SK-MEL-5 (cell line): ENCODE measurements at places on chromosomes 1 and 21. TPM values are rescaled to one million over a fixed set of nuclear protein-coding genes. Genes with fewer than 3 reads are reported as not detected.
A peak's percentile ranks its signal among the peaks of the same experiment; 100 is the strongest.

GRCh38 chr1:13616234-13616633 is 32.6 kb downstream of the PDPN start:
- DNase-seq: no peak

- DNase-seq: peak; percentile 78
These were observed 3.8 kb downstream of the RNF186 start for GRCh38 chr1:19811206-19811851.

DNA sequence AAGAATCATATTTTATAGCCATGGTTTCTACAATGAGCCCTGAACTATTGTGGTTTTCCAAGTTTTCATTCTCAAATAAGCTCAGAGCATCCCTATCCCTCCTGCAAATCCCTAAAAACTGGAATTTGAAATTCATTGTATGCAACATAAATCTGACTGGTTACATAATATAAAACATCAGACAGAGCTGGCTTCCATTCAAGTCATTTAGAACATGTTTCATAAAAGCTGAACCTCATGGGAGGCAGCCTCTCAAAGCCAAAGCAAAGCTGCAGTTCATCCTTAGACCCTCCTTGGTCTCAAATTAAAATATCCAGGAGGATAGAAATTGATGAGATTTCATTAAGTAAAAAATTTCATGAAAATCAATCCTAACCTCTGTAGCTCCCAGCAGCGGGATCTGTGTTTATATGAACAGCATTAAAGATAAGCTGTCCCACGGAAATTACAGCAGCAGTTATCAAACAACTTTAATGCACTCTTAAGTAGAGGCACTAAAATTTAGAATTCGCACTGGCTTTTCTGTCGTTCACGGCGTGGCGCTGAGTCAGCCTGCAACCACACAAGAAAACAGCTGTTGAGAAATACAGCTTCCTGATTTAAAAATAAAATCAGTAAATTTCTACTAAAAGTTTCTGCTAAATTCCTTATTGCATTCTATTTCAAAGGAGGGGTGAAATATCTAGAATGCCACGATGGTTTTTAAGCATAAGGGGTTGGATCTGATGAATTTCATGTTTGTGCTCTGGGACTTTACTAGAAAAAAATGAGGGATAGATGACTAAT is 99.9 kb upstream of the TIAM1 start:
- DNase-seq: no peak

- peak; percentile 48 for DNase-seq
These were observed 1.0 kb downstream of the SLC35D1 start for GRCh38 chr1:67052741-67053534.

DNA sequence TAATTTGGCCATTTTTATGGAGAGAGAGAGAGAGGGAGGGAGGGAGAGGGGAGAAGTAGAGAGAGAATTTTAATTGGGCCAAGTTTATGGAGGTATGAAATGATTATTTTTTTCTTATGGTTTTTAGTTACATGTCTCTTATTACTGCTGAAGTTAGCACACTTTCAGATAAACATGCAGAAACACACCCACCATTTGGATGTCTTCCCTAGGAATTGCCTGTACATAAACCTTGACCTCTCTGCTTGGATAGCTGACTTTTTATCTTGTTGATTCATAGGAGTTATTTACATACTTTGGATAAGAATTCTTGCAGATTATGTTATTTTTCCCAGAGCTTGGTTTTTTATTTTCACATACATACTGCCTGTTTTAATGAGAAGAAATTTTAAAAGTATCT is 310.2 kb upstream of the ADAMTS5 start:
- DNase-seq: no peak

DNA sequence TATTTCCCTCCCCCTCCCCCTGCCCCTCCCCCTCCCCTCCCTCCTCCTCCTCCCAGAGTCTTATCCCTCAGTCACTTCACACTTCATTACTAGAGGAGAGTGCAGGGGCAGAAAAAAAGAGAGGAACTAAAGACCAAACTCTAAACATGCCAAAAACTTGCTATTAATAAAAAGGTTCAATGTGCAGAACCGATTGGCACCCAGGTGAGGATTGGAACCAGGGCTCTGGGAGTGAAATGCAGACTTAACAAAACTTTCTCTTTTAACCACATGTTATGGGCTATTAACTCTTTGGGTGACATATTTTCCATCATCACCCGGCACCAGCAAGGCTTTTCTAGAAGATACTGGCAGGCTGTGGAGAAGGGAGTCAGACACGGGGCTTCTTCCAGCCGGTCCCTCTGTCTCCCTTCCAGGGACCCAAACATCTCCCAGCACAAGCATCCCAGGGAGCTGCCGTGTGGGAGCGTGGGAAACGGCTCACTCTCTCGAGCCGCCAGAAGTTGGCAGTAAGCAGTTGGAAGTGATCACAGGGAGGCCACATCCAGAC is 13.6 kb downstream of the NID1 start:
- DNase-seq: no peak

DNA sequence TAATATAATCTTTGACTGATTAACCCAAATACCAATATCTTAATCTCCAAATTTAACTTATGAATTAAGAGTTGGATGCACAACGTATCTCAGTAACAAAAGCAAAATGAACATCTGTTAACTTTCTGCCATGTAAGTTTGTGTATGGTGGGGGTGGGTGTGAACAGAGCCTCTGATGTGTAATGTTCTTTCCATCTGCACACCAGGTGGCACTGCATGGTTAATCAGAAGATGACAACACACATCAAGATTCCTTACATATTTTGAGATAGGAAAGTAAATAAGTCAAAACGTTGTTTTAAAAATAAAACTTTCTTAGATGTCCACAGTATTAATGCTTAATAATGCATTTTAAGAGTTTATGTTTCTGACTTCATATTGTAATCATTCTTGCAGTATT is 251.9 kb downstream of the DPYD start:
- peak; percentile 3 for DNase-seq

DNA sequence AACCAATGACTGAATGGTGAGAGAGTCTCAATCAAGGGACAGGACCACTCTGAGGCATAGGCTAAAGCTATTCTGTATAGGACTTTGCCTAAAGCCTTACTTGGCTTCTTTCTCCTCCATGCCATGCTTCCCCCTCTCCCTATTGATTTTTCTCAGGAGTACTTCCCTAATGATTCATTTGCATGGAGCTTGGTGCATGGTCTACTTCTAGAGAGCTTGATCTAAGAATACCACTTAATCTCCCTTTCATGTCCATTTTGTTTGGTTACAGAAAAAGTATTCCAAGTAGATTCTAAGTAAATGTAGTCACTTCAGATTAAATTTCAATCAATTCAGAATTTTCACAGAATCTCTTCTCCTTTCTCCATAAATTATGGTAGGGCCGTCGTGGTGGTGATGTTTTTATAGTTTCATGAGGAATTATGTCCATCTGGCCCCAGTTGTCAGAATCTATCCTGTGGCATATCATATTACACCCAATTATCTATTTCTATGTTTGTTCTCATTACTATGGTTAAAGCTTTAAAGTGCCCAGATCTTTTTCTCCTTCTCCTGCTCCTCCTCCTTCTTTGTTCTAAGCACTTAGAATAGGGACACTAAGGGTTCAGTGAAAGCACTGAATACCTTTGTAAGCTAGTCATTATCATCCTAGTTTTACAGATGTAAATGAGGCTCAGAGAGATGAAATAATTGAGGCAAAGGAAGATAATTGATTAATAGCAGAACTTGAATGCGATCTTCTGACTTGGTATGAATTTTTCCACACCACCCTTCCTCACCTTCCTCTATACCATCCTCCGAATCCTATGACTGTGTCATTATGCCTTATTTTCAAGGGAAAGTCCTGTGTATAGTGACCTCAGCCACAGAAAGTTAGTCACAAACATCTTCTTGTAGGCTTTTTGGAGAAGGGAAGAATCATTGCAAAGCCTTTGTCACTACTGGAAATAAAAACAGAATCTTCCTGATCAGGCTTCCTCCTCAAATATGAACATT is 85.6 kb upstream of the ZRANB2 start:
- no peak for DNase-seq

- DNase-seq: no peak
These were observed 10.1 kb downstream of the SFT2D2 start for GRCh38 chr1:168235937-168236336.

GRCh38 chr1:25927521-25928265 is 21.5 kb upstream of the STMN1 start:
- DNase-seq: no peak

Gene HMCN1
- 128 and 150 TPM in 2 replicates for total RNA-seq

Gene PPIAL4G
- total RNA-seq: not detected in 2 replicates
